ENCODE measurements at places on chromosomes 7 and 10.

GRCh38 chr7:152587366-152587765 lies 88.6 kb downstream of the XRCC2 start:
- DNase-seq = no peak

DNA sequence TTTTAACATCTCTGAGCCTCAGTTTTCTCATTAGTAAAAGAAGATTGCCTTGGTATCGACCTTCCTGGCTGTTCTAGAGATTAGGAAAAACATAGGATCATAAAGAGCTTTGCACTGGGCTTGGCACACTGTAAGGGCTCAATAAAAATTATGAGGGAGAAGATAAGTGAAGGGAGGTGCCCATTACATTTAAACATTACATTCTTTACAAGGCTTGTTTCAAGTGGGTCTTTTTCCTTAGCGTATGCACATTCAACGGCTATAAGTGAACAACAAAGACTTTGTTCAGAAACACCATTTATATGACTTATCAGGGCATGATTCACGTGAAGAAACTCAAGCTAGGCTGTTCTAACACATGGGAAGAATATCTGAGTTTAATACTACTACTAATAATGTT lies 351.9 kb upstream of the NPVF start:
- DNase-seq = no peak

GRCh38 chr10:101552442-101552841 lies 35.6 kb downstream of the POLL start:
- no peak for DNase-seq

- DNase-seq = no peak
Measured at GRCh38 chr7:24842449-24843241, 85.4 kb upstream of the GSDME start.

DNA sequence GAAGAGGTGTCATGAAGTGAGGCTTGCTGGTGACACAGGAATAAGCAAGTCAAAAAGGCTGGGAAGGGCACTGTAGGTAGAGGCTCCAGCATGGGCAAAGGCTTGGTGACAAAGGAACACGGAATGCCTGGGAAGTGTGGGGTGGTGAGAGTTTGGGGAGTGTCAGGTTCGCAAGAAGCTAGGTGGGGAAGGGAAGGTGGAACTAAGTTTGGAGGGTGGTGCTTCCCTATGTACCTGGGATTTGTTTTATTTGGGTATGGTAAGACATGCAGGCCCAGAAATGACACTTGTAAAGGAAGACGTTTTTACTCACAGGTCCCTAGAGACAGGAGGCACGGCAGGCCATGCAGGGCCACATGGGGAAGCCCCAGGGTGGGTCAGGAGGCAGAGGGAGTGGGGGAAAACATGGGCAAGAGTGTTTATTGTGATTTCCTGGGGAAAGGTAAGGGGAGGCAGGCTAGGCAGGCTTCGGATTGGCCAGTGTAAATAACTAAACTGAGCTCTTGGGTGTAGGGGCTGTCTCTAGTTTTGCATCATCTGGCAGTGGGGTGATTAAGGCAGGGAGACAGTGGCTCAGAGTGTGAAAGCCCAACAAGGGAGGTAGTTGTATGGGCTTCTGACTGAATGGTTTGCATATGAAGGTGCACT lies 52.1 kb downstream of the SH2D4B start:
- DNase-seq = no peak

- DNase-seq = no peak
Measured at GRCh38 chr10:118873091-118873737, 118.4 kb upstream of the CACUL1 start.

- no peak for DNase-seq
Measured at GRCh38 chr7:115252461-115252860, 330.6 kb downstream of the MDFIC start.

DNA sequence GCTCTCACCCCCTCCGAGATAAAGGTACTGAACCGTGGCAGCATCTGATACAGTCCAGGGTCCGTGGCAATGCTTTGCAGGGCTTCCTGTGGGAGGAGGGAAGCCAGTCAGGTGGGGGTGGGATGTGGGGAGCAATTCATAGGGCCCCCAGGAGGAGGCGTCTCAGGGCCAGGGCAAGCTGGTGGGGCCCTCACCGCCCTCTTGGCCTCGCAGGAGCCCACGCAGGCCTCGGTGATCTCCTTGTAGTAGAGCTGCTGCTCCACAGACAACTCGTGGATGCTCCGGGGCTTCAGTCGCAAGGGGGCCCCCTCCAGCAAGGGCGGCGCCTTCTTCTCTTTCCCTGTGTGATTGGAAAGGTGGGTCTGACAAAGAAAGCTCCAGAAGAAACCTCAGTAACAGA lies 7.2 kb downstream of the TAF6 start:
- DNase-seq = no peak

- no peak for DNase-seq
Measured at GRCh38 chr7:130878785-130879184, 144.8 kb upstream of the KLF14 start.
